Panc1 (cell line): ENCODE measurements at places on chromosomes 2 and 18. TPM values are rescaled to one million over a fixed set of nuclear protein-coding genes. Genes with fewer than 3 reads are reported as not detected.

The MRPL44 gene
- total RNA-seq: 27.8 TPM

The OTOS gene
- not detected for total RNA-seq

The TUBB6 gene
- total RNA-seq: 125 TPM

The ITPRIPL1 gene
- total RNA-seq: 12.2 TPM

- no peak overlapping the region for H3K27ac ChIP-seq
- DNase-seq: no peak
- H3K27me3 ChIP-seq: no peaks in the 10 kb centered on the region
Observed at GRCh38 chr2:217740756-217741155, 262.0 kb downstream of the TNS1 start.

DNA sequence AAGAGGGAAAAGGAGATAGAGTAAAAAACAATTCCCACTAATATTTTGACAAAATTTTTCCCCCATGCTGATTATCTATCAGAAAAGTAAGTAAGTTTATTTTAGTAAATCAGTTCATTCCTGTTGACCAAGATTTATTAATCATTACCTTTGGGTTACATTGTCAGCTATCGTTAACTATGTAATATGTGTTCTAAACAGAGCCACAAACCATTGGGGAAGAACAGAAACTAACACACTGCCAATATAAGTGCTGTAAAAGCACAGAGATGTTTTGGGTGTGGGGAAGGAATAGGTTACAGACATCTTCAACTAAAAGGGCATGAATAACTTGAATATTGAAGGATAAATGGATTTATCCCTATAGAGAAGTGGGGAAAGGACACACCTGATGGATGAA is 42.5 kb upstream of the ACADL start:
- no peak overlapping the region for H3K27ac ChIP-seq
- no peaks in the 10 kb centered on the region for H3K27me3 ChIP-seq
- no peaks in the 10 kb centered on the region; the same call in 1 of the 2 replicates for H3K4me1 ChIP-seq
- H3K4me3 ChIP-seq: no peak overlapping the region
- H3K36me3 ChIP-seq: no peaks in the 10 kb centered on the region

- H3K36me3 ChIP-seq: peaks cover 8% of the 10 kb centered on the region
- H3K4me1 ChIP-seq: no peaks in the 10 kb centered on the region
- no peak overlapping the region for H3K4me3 ChIP-seq
- no peaks in the 10 kb centered on the region for H3K27me3 ChIP-seq
- H3K27ac ChIP-seq: no peak overlapping the region
- no peak for DNase-seq
Observed at GRCh38 chr2:9533663-9534062, 22.0 kb downstream of the ADAM17 start.

DNA sequence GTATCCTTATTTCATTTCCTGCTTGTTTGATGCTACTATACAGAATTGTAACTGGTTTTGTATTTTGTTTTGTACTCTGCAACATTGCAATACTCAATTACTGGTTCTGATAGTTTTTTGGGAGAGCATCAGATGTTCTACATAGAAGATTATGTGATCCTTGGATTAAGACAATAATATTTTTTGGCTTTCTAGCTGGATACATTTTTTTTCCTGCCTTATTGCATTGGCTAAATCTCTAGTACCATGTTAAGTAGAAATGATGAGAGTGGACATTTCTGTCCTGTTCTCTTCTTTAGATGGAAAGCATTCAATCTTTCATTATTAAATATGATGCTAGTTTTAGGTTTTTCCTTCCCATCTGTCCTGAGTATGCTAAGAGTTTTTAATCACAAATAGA is 523.5 kb downstream of the ARHGAP15 start:
- no peak overlapping the region for H3K27ac ChIP-seq
- H3K4me1 ChIP-seq: no peaks in the 10 kb centered on the region
- DNase-seq: no peak
- no peak overlapping the region for H3K4me3 ChIP-seq
- H3K36me3 ChIP-seq: no peaks in the 10 kb centered on the region

GRCh38 chr2:214077727-214078126 is 333.1 kb upstream of the VWC2L start:
- no peak overlapping the region for H3K27ac ChIP-seq
- no peaks in the 10 kb centered on the region for H3K27me3 ChIP-seq
- no peak for DNase-seq
- no peaks in the 10 kb centered on the region for H3K4me1 ChIP-seq
- H3K36me3 ChIP-seq: no peaks in the 10 kb centered on the region
